ENCODE measurements at places on chromosomes 7 and 10.

DNA sequence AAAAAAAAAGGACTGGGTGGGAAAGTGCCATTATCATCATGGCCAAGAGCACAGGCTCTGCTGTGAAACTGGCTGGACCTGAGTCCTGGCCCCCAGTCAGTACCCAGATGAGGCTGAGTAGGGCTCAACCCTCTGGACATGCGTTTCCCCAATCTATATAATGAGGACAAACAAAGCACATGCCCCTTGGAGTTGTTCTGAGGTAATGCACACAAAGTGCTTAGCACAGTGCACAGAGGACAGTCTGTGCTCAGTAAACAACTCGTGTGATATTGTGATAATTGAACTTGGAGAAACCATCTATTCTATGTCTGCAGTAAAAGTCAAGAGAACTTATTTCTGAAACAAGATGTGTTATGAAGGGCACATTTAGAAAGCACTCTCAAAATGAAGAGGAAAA lies 138.8 kb downstream of the KCNMA1 start:
- no peak for DNase-seq

DNA sequence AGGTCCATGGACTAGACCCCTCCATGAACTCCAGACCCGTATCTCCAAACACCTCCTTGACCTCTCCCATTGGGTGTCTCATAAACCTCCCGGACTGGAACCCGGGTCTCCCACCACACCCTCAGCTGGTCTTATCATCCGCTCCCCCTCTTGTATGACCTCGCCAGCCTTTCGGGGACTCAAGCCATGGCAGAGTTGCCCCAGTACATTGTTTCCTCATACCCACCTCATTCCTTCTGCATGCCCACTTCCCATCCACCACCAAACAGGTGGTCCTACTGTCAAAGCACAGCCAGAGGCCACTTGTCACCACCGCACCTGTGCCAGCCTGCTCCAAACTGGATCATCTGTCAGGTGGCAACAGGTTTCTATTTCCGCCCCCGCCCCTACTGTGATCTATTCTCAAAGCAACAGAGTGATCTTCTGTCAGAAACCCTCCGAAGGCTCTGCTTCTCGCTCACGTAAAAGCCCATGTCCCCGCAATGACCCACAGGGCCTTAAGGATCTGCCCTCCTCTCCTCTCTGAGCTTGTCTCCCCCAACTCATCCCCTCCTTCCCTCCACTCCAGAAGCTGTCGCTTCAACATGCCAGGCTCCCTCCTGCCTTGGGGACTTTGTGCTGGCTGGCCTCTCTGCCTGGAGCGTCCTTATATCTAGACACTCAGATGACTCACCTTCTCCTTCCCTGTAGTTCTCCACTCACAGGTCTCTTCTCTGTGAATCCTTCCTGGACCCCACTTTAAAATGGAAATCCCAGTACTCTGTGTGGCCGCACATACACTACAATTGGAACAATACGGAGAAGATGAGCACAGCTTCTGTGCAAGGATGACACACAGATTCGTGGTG lies 22.8 kb upstream of the PRKAG2 start:
- DNase-seq = no peak

DNA sequence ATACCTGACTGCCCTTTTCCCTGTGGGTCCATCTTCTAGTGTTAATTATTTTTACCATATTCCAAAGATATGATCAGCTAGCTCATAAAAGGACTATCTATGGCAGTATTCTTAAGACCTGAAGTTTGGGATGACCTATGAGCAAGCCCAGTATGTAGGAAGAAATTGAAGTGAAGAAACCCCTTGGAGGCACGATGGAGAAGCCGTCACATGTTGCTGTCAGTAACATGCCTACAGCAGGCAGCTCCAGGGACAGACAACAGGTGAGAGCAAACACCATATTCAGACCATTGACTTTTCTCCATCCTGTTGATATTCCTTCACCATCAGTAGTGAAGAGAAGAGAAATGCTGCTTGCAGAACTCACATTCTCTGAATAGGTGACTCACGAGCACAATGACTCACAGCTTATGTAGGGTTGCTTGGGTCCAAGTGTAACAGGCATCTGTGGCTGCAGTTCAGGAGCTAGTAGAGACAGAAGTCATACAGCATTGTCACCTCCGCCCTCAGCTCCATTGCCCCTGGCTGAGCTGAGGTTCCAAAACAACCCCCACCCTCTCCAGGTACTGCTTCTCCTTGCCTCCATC lies 8.4 kb upstream of the LYZL2 start:
- DNase-seq = peak; percentile 93

DNA sequence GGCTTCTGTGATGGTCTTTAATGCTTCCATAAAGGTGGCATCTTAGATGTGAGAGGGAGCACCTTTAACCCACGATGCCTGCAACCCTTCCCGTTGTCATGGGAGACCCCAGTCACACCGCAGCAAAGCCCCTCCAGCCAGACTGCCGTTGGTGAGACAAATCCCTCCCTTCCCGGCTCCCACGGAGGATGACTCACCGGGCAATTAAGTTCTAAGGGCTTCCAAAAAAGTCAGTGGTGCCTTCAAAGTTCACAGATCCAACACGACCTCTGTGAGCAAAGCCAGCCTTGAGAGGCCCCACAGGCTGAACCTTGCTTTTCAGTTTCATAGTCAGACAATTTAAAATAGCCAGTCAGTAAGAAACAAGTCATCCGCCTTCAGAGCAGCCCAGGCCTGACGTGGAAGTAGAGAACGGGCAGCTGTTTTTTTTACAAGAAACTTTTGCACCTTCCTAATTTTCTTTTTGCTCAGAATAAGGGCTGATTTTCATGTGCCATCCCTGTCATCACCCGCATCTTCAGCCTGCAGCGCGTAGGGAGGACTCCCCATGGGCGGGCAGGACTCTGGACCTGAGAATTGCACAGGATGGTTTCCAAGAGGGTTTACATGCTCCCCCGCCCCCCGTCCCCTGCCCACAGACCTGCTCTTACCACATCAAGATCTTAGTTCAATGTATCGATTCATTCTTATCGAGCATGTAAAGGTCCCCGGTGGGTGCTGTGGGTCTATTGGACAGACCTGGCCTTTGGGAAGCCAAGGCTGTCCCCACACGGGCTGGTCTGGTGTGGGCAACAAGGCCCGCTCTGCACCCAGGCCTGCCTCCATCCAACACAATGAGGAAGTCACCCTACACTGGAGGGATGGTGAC lies 333.9 kb downstream of the DNAJB6 start:
- peak; percentile 10 for DNase-seq

DNA sequence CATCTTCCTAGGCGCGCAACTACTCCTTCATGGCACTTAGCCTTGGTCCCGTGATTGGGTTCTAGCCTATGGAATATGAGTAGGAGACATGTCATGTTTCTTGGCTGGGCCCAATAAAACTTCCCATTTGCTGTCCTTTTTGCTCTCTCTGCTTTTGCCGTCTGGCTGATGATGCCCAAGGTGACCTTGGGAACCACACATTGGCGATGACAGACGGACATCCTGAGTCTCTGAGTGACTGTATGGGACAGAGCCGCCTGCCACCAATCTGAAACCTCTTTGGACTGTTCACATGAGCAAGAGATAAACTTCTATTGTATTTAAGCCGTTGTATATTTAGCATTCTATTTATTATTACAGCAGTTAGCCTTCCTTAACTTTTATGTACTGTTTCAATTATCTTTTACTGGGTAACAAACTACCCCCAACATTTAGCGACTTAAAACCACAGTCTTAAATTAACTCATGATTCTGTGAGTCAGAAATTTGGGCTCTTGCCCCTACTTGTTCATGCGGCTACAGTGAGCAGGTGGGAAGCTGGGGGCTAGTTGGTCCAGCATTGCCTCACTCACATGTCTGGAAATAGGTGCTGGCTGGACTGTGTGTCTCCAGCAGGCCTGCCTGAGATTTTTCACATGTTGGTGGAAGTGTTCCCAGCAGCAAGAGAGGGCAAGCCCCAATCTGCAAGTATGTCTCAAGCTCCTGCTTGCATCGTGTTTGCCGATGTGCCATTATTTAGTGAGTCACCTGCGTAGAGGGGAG lies 71.7 kb downstream of the NOD1 start:
- no peak for DNase-seq

DNA sequence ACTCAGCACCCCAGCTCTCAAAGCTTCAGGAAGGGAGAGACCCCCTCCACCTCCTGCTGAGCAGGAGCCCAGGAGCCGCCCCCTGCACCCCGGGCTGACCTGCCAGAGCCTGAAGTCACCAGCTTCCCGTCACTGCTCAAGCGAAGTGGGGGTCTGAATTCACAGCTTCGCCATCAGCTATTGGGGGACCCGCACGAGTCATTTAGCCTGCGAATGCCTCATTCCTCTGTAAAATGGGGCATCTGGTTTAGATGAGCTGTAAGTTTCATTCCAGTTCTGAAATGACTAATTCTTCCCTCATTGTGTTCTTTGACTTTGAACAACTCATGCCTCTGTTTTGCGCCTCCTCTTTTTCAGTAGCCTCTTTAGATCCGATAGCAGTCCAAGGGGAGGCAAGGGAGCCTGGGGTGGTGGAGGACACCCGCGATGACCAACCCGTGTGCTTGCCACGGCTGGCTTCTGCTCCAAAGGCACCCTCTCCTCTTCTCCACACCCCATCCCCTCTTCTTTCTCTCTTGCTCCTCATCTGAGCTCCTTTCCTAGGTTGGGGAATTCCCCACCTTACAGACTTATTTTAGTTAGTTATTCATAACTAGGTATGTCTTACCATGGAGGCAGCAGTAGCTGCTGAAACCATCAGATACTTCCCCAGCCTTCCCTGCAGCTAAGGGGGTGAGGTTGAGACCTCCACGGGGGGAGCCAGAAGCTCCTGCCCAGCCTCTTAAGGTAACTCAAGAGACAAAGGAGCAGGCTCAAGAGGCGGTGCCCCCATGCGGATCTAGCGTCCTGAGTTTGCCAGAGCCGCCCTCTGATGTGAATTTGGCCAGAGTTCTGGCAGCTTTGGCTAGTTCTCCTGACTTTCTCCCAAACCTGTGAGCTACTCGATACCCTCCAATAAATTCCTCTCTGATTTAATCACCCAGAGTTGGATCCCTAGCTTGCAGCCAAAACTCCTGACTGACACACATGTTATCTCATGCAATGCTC lies 47.7 kb downstream of the RBM17 start:
- DNase-seq = peak; percentile 58

DNA sequence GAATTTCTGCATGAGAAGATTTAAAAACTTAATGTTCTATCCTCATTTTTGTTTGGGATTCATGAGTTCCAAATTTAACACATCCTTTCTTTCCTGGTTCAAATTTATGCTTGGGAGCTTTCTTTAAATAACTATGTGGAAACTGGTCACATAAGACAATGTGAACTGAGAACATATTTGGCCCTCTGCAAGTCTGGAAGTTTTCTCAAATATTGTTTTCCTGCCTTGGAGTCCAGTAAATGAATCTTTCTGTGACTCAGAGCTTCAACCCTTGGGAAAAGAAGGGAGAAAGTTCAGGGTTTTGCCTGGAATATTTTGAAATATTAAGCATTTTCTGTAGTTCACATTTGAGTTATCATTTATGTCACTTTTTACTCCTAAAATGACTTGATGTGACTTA lies 559.0 kb upstream of the NRP1 start:
- DNase-seq = no peak

DNA sequence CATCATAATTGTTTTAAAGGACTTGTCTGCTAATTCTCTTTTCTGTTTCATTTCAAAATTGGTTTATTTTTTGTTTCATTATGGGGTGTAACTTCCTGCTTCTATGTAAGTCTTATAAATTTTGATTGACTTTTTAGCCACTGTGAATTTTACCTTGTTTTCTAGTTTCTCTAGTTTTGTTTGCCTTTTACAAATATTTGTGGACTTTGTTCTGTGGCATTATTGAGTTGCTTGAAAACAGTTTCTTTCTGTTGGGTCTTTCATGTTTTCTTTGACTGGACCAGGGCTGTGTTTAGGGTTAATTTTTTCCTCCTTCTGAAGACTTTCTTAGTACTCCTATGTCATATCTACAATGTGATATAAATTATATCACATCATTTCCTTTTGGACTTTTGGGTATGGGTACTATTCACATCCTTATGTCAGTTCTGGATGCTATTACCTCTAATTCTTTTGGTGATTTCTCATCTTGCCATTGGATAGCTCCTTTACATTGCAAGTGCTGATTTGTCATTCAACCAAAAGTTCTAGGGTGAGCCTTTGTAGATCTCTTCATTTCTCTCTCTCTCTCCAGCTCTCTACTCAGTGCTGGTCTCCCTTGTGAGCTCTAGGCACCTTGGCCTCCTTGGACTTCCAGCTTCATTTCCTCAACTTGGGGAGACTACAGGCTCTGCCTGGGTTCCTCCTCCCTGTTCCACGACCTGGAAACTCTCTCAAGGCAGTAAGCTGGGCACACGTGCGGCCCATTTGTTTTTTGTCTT lies 36.9 kb downstream of the MLLT10 start:
- DNase-seq = no peak

DNA sequence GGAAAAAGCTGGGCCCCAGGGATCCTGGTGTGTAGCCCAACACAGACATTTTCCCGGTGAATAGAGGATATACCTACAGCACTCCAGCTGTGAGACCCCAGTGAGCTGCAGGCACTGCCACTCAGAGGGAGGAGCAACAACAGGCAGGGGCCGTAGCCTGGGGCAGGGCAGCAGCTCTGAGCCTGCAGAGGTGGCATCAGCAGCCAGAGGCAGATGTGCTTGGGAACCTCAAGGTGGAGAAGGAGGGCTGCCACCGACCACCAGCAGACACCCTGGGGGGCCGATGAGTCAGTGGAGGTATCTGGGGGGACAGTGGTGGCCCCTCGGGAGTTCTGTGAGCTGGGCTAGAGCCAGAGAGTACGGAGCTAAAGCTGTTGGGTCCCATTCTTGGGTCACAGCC lies 110.2 kb upstream of the GDF10 start:
- no peak for DNase-seq

GRCh38 chr7:108488768-108489538 lies 32.7 kb upstream of the NRCAM start:
- no peak for DNase-seq

DNA sequence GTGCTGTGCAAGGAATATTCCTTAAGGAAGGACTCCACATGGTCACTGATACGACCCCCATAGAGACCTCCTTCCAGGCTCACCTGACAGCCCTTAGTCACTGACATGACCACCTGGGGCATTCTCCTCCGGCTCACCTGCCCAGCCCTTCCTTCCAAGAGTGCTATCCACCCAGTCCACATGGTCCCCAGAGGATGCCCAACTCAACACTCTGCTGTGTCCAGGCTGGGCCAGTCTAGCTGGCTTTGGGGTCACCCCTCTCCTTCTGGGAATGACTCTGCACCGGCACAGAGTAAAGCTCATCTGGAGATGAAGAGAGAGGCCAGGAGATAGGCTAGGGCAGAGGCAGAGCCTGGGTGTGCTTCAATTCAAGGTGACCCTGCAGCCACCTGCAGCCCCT lies 300.8 kb downstream of the TNS3 start:
- no peak for DNase-seq

DNA sequence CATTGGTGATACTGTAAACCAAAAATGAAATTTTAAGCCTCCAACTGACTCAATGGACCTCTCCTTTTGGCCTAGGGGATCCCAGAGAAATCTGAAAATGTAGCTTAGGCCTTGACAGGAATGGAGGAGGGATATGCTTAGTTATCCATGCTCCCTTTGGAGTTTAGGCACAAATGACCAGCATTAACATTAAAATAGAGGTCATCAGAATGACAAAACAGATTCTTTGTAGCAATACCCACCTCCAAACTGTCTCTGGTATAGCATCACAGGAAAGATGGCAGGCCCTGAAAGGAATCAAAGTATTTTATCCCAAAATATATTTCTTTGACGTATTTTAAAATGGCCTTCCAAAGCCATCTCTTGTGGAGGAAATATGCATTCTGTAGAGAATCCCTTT lies 39.1 kb upstream of the LRRN3 start:
- DNase-seq = no peak
